ENCODE measurements at places on chromosomes 4 and X.

GRCh38 chrX:45775468-45775867 lies 574.8 kb upstream of the DIPK2B start:
- DNase-seq: no peak

- DNase-seq: no peak
Measured at GRCh38 chr4:21765810-21766407, 182.7 kb downstream of the KCNIP4 start.

GRCh38 chrX:25020905-25021449 lies 5.2 kb upstream of the ARX start:
- DNase-seq: no peak

- DNase-seq: no peak
Measured at GRCh38 chrX:139828830-139829229, 104.0 kb downstream of the ATP11C start.

- no peak for DNase-seq
Measured at GRCh38 chr4:39620551-39621313, 17.9 kb downstream of the SMIM14 start.

DNA sequence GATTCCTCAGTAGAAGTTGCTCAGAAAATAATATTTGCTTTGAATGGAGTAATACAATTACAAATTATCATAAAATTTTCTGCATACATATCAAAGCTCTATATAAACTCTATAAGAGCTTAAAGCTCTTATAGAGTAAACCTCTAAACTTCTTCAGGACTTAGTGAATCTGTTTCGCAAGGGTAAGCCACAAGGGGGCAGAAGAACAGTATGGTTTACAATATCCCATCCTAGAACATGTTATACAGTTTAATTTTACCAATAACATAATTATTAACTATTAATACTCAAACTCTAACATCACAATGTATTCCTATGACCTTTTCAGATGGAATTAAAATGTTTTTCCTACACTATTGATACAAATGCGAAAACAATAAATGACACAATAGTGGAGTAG lies 33.8 kb upstream of the SPANXN1 start:
- no peak for DNase-seq

- DNase-seq: no peak
Measured at GRCh38 chr4:10081218-10081606, 35.4 kb downstream of the WDR1 start.

DNA sequence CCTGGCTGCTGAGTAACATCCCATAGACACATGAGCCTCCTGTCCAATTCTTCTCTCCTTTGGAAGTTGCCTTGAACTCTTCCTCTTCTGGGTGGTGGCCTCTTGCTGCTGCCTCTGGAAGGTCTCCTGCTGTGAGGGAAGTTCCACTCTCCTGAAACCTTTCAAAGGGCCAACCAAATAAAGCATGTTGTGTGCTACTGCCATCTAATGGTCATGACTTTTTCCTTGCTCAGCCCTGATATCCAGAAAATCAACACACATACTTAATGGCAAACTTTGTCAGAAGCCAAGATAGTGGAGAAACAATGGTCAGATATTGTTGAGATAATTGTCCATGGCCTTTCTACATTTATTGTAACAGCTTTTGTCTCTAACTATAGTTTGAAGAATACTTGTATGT lies 19.1 kb upstream of the ZXDA start:
- DNase-seq: no peak

GRCh38 chrX:127305013-127305412 lies 485.5 kb downstream of the PRR32 start:
- DNase-seq: no peak

DNA sequence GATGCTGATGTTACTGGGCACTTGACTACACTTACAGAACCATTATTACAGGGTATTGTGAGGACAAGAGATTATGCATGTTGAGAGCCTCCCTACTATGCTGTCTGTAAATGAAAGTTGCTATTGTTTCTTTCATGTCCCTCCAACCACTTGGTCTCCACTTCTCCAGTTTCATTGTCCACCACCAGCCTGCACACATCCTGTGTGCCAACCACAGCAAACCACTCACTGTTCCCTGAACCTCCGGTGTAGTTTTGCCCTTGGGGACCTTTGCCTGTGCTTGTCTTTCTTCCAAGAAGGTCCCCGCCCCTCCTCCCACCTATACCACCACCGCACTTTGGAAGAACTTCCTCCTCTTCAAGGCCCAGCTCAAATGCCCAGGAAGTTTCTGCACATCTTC lies 43.1 kb upstream of the AFF2 start:
- no peak for DNase-seq

GRCh38 chr4:69848028-69848427 lies 11.9 kb downstream of the SULT1E1 start:
- DNase-seq: no peak

DNA sequence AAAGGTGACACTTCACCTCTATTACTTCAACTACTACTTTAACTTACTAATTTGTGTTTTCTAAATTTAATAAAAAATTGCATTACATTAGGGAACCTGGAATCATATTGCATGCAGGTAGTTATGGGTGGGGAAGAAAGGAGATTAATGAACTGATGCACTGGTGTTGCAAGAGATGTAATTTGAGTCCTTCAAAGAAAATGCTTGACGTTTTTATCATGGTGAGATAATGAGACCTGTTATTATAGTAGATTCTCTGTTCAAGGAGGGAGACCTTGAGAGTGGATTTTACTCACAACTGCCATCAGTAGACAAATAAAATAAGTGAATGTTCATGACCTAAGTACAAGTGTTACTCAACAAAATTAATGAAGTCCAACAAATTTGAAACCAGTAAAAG lies 26.4 kb upstream of the MED14 start:
- DNase-seq: no peak

DNA sequence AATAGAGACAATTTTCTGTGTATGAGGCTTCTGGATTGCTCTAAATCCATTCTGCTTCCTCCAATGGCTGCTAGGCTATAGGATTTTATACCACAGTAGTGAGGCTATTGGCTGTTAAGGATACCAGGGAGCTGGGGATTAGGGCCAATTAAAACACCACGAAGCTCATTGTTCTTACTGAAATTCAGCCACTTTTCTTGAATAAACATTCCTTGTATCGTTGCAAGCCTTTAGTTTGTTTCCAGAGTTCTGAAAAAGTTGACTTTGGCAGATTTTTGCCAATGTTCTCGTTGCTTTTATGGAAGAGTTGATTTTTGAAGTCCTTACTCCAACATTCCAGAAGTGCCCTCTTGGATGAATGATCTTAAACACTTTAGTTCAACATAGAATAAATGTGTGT lies 238.4 kb upstream of the TEX13A start:
- DNase-seq: no peak

GRCh38 chr4:72418458-72418857 lies 150.6 kb downstream of the ADAMTS3 start:
- DNase-seq: no peak

DNA sequence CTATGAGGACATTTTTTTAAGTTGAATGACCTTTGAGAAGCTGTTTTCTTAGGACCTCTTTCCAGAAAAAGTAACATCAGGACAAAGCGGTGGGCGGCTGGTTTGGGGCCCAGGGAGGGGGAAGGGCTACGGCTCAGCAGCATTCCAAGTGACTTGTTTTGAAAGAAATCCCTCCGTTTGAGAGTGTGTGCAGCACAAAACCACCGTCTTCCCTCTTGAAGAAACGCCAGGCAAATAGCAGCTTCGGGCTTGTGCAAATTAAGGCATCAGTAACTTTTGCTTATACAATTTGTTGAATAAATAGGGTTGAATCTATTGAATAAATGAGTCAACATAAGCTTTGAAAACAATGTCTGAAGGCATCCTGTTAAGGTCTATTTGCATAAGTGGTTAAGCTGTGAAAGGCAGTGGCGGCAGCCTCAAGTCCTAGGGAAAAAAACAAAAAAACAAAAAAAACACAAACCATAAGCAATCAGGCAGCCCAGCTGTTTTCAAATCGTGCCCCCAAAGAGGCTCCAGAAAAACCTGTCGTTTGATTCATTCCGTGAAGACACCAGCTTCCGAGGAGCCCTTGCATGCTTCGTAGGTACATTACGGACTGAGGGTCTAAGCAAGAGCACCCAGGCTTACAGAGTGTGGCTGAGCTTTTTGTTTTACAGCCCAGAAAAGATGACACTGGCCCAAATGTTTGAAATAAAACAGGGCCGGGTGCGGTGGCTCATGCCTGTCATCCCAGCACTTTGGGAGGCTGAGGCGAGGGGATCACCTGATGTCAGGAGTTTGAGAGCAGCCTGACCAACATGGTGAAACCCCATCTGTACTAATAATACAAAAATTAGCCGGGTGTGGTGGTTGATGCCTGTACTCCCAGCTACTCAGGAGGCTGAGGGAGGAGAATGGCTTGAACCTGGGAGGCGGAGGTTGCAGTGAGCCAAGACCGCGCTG lies 103.7 kb downstream of the CRLF2 start:
- DNase-seq: no peak

GRCh38 chrX:15915959-15916703 lies 61.5 kb upstream of the AP1S2 start:
- DNase-seq: no peak

Measured in T-helper 9 cell (primary cell).